ENCODE measurements at places on chromosomes 5 and 9. TPM values are rescaled to one million over a fixed set of nuclear protein-coding genes. Genes with fewer than 3 reads are reported as not detected.
A peak's percentile ranks its signal among the peaks of the same experiment; 100 is the strongest.

DNA sequence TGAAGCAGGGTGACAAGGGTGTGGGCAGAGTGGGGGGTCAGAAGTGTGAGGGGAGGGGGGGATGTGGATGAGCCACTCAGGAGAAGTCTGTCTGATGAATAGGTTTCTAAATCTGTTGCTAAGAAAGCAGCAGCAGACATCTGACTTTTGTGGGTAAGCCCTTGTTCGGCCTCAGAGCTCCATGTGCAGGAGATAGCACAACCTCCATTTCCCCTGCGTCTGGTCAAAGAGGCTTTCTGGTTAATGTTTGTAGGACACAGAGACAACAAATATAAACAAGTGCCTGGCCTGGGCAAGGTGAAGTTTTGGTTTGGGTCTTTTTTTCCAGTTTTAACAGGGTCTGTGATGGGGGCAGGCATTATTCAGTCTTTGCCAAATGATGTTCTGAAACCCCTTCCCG, 57.0 kb upstream of the GNE start:
- no peak overlapping the region for H3K4me3 ChIP-seq
- no peaks in the 10 kb centered on the region for H3K27me3 ChIP-seq
- H3K4me1 ChIP-seq: peaks cover 6% of the 10 kb centered on the region
- no peak overlapping the region for H3K27ac ChIP-seq

MSMP gene
- total RNA-seq: not detected

GRCh38 chr9:29556317-29556716, 1983.0 kb upstream of the C9orf72 start:
- H3K27me3 ChIP-seq: no peaks in the 10 kb centered on the region
- no peaks in the 10 kb centered on the region for H3K4me1 ChIP-seq
- no peak for DNase-seq
- H3K4me3 ChIP-seq: no peak overlapping the region
- no peaks in the 10 kb centered on the region for H3K36me3 ChIP-seq
- no peak overlapping the region for H3K27ac ChIP-seq

GPR151 gene
- not detected for total RNA-seq

DNA sequence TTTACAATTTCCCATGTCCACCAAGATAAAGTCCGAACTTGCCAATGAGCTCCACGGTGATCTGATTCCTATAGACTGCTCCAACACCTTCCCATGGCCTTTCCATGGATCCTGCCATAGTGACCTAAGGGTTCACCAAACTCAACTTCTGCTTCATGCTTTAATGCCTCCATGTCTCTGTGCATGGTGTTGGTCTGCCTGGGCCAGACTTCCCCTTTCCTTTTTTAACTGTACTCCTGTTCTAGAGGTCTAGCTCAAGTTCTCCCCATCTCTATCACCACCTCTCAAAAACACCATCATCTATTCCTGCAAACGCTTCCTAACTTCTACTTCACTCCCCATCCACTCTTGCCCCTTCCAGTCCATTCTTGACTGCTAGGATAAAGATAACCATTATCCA, 14.8 kb upstream of the SMARCA2 start:
- no peaks in the 10 kb centered on the region for H3K27me3 ChIP-seq
- no peak overlapping the region for H3K27ac ChIP-seq
- no peaks in the 10 kb centered on the region for H3K36me3 ChIP-seq
- DNase-seq: no peak

- H3K27me3 ChIP-seq: no peaks in the 10 kb centered on the region
- no peak for DNase-seq
Observed at GRCh38 chr5:153744751-153745150, 254.3 kb downstream of the GRIA1 start.

- H3K4me1 ChIP-seq: peaks cover 72% of the 10 kb centered on the region
- H3K27ac ChIP-seq: peak overlapping the region; percentile 76
- no peak overlapping the region for H3K4me3 ChIP-seq
- DNase-seq: no peak
- no peaks in the 10 kb centered on the region for H3K36me3 ChIP-seq
Observed at GRCh38 chr9:131658377-131659129, 81.3 kb downstream of the RAPGEF1 start.

SOHLH1 gene
- total RNA-seq: not detected

DNA sequence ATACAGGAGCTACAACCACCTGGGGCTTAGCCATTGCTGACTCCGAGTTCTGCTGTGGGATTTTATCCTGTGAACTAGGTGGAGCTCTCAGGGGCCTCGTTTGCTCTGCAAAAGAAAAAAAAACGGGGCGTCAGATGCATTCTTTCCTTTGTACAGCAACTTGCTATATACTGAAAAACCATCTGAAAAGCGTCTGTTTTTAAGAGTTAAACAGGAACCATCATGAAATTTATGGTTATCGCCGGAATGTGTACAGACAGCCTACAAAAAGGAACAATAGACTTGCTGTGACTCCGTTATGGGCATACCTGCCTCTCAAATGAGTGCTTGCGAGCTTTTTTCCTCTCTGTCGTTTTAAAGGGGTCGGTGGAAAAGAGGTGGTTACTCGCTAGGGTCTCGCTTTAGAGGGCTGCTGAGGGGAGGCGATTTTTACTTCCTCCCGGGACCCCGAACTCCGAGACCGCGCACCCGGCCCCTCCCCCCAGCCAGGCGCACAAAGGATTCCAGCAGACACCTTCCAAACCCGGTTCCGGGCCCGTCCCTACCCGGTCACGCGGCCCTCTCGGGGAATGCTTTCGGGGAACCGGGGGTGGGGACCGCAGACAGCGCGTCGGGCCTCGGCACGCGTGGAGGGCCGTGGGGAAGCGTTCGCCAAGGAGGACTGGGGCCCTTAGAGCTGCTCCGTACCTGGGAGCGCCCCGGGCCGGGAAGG, 826 bp downstream of the PAIP1 start:
- peak overlapping the region; percentile 95 for H3K27ac ChIP-seq
- H3K36me3 ChIP-seq: peaks cover 37% of the 10 kb centered on the region
- peak overlapping the region; percentile 75 for H3K4me3 ChIP-seq
- H3K4me1 ChIP-seq: peaks cover 35% of the 10 kb centered on the region
- H3K27me3 ChIP-seq: no peaks in the 10 kb centered on the region

- H3K27ac ChIP-seq: no peak overlapping the region
- no peak overlapping the region for H3K4me3 ChIP-seq
- no peaks in the 10 kb centered on the region for H3K36me3 ChIP-seq
Observed at GRCh38 chr5:66993448-66993847, 203.2 kb downstream of the CD180 start.

DNA sequence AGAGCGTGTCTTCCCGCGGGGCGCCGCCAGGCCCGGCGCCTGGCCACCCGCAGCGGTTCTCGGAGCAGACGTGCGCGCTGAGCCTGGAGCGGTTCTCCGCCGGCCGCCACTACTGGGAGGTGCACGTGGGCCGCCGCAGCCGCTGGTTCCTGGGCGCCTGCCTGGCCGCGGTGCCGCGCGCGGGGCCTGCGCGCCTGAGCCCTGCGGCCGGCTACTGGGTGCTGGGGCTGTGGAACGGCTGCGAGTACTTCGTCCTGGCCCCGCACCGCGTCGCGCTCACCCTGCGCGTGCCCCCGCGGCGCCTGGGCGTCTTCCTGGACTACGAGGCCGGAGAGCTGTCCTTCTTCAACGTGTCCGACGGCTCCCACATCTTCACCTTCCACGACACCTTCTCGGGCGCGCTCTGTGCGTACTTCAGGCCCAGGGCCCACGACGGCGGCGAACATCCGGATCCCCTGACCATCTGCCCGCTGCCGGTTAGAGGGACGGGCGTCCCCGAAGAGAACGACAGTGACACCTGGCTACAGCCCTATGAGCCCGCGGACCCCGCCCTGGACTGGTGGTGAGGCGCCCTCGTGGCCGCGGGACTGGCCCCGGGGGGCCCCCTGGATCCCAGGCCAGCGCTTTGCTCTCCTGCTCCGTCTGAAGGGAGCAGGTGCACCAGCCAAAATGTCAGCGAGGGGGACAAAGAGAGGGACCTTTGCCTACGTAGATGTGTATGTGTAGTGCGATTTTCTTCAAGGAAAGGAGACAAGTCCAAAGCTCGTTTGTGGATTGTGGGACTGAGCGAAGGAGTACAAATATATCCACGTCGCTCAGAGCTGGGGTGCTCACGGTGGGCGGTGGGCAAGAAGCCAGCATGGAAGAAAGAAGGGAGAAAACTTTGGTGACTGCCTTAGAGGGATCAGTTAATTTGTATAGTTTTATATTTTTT, 19.5 kb downstream of the BTNL9 start:
- H3K4me3 ChIP-seq: no peak overlapping the region
- H3K27ac ChIP-seq: no peak overlapping the region
- H3K36me3 ChIP-seq: no peaks in the 10 kb centered on the region
- H3K4me1 ChIP-seq: no peaks in the 10 kb centered on the region
- peaks cover 73% of the 10 kb centered on the region for H3K27me3 ChIP-seq
- no peak for DNase-seq

DNA sequence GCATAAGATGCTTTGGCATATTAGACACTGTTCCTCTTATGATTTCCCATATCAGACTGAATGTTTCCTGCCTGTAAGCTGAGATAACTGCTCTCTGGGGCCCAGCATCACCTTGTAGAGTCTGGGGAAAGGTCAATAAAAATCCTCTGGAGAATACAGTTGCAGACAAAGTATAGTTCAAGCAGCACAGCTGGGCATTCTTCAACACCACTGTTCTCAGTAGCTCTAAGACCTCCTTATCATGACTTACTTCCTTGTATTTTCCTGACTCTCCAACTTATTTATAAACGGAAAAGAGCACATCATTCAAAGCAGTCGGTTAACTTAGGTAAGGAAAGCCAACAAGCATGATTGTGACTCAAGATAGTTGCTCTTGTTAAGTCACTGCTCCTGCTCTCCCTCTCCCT, 208.7 kb upstream of the RASEF start:
- no peaks in the 10 kb centered on the region for H3K27me3 ChIP-seq
- H3K4me3 ChIP-seq: no peak overlapping the region
- H3K27ac ChIP-seq: no peak overlapping the region
- no peaks in the 10 kb centered on the region for H3K36me3 ChIP-seq
- H3K4me1 ChIP-seq: no peaks in the 10 kb centered on the region

TMEM141 gene
- 57.2 TPM for total RNA-seq

GRCh38 chr9:89175828-89176261, 2.8 kb downstream of the SHC3 start:
- H3K27ac ChIP-seq: peak overlapping the region; percentile 25
- peaks cover 32% of the 10 kb centered on the region for H3K27me3 ChIP-seq

CMYA5 gene
- 2.0 TPM for total RNA-seq

- peaks cover 15% of the 10 kb centered on the region for H3K4me1 ChIP-seq
- H3K27ac ChIP-seq: no peak overlapping the region
- H3K4me3 ChIP-seq: no peak overlapping the region
Observed at GRCh38 chr9:617445-618085, 223.9 kb upstream of the DMRT1 start.

- no peaks in the 10 kb centered on the region for H3K27me3 ChIP-seq
- DNase-seq: no peak
- H3K4me1 ChIP-seq: peaks cover 15% of the 10 kb centered on the region
- H3K36me3 ChIP-seq: peaks cover 57% of the 10 kb centered on the region
- H3K4me3 ChIP-seq: no peak overlapping the region
Observed at GRCh38 chr5:131394128-131394527, 130.3 kb downstream of the CDC42SE2 start.

CATSPER3 gene
- 0.68 TPM for total RNA-seq

- no peak overlapping the region for H3K27ac ChIP-seq
- DNase-seq: no peak
- no peaks in the 10 kb centered on the region for H3K36me3 ChIP-seq
- H3K4me3 ChIP-seq: no peak overlapping the region
- H3K27me3 ChIP-seq: no peaks in the 10 kb centered on the region
Observed at GRCh38 chr5:77235846-77236721, 25.6 kb downstream of the PDE8B start.

PCDHGA7 gene
- 1.9 TPM for total RNA-seq

GRCh38 chr9:89077519-89077918, 86.3 kb downstream of the S1PR3 start:
- no peak overlapping the region for H3K4me3 ChIP-seq
- H3K4me1 ChIP-seq: no peaks in the 10 kb centered on the region
- H3K36me3 ChIP-seq: no peaks in the 10 kb centered on the region
- H3K27ac ChIP-seq: no peak overlapping the region
- no peaks in the 10 kb centered on the region for H3K27me3 ChIP-seq
- DNase-seq: no peak

DNA sequence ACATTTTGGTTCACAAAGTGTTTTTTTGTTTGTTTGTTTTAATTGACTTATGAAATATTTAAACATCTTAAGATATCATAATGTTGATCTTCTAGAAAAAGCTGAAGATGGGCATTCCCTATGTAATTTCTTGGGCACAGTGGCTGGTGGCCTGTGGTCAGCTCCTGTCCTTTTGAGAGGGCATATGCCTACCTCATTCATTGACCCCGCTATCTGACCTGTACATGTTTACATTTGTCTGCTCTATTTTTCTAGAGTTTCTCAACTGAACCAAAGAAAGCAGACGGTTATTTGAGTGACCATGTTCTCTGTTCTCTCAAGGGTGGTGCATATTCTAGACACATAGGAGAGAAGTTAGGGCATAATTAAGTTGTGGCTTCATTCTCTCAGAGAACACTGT, 5.3 kb downstream of the SGCD start:
- H3K27ac ChIP-seq: no peak overlapping the region
- H3K36me3 ChIP-seq: no peaks in the 10 kb centered on the region
- no peaks in the 10 kb centered on the region for H3K27me3 ChIP-seq
- H3K4me1 ChIP-seq: no peaks in the 10 kb centered on the region
- H3K4me3 ChIP-seq: no peak overlapping the region

SMARCA2 gene
- total RNA-seq: 147 TPM

PCDHB5 gene
- total RNA-seq: 1.8 TPM

ACTBL2 gene
- not detected for total RNA-seq

GRCh38 chr5:10393491-10393890, 40.0 kb downstream of the MARCHF6 start:
- no peak overlapping the region for H3K4me3 ChIP-seq
- H3K27ac ChIP-seq: no peak overlapping the region
- H3K36me3 ChIP-seq: peaks cover 95% of the 10 kb centered on the region
- H3K4me1 ChIP-seq: no peaks in the 10 kb centered on the region
- no peaks in the 10 kb centered on the region for H3K27me3 ChIP-seq
- DNase-seq: no peak

ZNF354C gene
- total RNA-seq: 6.7 TPM

GRCh38 chr5:158716668-158717067, 383.0 kb downstream of the EBF1 start:
- no peak overlapping the region for H3K27ac ChIP-seq
- H3K4me3 ChIP-seq: no peak overlapping the region
- no peaks in the 10 kb centered on the region for H3K27me3 ChIP-seq
- no peaks in the 10 kb centered on the region for H3K4me1 ChIP-seq
- no peaks in the 10 kb centered on the region for H3K36me3 ChIP-seq

- no peaks in the 10 kb centered on the region for H3K27me3 ChIP-seq
- peaks cover 22% of the 10 kb centered on the region for H3K36me3 ChIP-seq
- H3K4me3 ChIP-seq: no peak overlapping the region
- H3K27ac ChIP-seq: no peak overlapping the region
- peaks cover 4% of the 10 kb centered on the region for H3K4me1 ChIP-seq
Observed at GRCh38 chr5:138944527-138945322, 69.6 kb upstream of the LRRTM2 start.

DNA sequence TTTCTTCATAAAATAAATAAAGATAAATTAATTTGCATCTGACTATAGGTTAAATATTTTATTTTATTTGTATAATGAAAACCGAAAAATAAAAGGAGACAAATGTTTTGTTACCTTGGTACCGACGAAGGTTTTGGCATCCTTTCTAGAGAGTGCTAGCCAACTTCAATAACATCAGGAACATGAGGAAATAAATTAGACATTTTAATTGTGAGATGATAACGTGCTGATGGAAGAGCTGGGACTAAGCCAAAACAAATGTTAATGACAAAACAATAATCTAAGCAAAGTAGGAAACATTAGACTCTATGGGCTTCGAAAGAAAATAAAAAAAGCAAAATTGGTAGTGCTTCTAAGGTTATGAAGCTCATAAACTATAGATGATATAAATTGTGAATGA, 201.0 kb downstream of the IRX2 start:
- H3K27me3 ChIP-seq: no peaks in the 10 kb centered on the region
- H3K36me3 ChIP-seq: no peaks in the 10 kb centered on the region
- H3K4me3 ChIP-seq: no peak overlapping the region

- no peak overlapping the region for H3K27ac ChIP-seq
- no peaks in the 10 kb centered on the region for H3K36me3 ChIP-seq
- H3K4me3 ChIP-seq: no peak overlapping the region
- no peaks in the 10 kb centered on the region for H3K4me1 ChIP-seq
Observed at GRCh38 chr9:75903785-75904360, 13.4 kb downstream of the PCSK5 start.

MRPS27 gene
- 35.1 TPM for total RNA-seq

All from lower lobe of right lung (tissue), 2 donors.